Stimulated activated CD8-positive, alpha-beta memory T cell treated with anti-CD3 and anti-CD28 coated beads, Interleukin-4, amount 100 ng/mL, for 4 hours (primary cell): ENCODE measurements at places on chromosomes 7 and 10.

DNA sequence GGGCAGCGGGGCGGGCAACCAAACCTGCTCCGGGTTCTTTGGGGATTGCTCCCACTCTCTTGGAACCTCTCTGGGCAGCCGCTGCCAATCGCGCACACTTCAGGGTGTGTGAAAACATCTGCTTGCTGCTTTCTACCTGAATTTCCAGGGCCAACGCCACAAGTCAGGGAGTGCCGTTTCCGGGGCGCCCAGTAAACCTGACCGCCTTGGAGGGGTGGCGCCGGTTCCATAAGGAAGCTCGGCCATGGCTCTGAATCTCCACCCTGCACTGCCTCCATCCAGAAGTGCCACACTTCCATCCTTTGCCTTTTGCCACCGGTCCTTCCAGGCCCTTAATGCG lies 679 bp upstream of the AFAP1L2 start:
- DNase-seq = no peak

GRCh38 chr7:84912993-84913635 lies 273.7 kb downstream of the SEMA3D start:
- DNase-seq = no peak

- DNase-seq = no peak
Measured at GRCh38 chr7:129299889-129300288, 75.1 kb downstream of the AHCYL2 start.

DNA sequence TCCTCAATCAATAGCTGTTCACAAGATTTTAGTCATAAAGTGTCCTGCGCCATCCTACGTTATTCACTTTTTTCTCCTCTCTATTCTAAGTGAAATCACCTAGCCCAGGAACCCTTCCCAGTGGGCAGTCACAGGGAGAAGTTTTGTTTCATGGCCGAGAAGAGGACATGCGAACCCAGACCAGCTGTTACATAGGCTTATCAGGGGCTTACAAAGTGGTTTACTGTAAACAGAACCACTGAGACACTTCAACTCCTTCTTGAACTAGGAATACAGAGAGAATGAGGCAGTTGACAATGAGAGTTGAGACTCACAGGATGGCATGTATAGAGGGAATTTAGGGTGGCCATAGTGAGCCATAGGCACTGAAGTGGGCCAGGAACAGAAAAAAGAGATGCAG lies 246.9 kb upstream of the GLI3 start:
- DNase-seq = no peak

DNA sequence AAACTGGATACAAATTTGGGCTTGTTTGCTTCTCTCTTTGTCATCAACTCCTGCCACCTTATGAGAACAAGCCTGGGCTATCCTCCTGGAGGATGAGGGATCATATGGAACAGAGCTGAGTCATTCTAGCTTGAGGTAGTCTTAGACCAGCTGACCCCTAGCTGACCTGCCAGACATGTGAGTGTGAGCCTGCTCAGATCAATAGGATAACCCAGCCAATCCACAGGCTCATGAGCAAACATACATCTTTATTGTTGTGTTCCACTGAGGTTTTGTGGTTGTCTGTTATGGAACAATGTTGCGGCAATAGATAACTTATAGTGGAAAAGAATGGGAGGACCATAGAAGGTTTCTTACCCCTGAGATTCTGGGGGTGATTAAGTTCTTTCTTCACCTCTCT lies 54.5 kb upstream of the FAM180A start:
- no peak for DNase-seq

DNA sequence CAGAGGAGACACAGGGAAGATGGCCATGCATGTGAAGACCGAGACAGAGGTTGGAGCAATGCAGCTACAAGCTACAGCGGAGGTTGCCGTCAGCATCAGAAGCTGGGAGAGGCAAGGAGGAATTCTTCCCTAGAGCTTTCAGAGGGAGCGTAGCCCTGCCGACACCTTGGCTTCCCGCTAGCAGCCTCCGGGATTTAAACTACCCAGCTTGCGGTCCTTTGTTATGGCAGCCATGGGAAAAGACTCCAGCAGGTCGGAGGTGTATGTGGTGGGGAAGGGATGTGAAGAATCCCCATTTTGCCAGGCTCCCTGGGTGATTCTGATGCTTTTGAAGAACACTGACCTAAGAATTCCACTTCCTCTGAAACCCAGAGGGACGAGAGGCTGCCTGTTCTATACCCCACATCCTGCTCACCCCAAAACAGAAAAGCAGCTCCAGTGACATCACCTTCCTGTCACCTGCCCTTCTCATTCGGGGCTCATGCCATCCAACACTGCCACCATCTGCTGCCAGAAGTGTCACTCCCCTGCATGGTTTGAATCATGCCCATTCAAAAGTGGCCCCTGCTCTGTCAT lies 3.3 kb upstream of the SEPHS1 start:
- no peak for DNase-seq
